Stimulated activated CD4-positive, alpha-beta T cell treated with anti-CD3 and anti-CD28 coated beads, Interleukin-1b, Interleukin-23, amount 100 ng/mL, for 24 hours (primary cell): ENCODE measurements at places on chromosomes 6 and 20.

- no peak for DNase-seq
Observed at GRCh38 chr20:59139998-59140397, 23.6 kb upstream of the ZNF831 start.

DNA sequence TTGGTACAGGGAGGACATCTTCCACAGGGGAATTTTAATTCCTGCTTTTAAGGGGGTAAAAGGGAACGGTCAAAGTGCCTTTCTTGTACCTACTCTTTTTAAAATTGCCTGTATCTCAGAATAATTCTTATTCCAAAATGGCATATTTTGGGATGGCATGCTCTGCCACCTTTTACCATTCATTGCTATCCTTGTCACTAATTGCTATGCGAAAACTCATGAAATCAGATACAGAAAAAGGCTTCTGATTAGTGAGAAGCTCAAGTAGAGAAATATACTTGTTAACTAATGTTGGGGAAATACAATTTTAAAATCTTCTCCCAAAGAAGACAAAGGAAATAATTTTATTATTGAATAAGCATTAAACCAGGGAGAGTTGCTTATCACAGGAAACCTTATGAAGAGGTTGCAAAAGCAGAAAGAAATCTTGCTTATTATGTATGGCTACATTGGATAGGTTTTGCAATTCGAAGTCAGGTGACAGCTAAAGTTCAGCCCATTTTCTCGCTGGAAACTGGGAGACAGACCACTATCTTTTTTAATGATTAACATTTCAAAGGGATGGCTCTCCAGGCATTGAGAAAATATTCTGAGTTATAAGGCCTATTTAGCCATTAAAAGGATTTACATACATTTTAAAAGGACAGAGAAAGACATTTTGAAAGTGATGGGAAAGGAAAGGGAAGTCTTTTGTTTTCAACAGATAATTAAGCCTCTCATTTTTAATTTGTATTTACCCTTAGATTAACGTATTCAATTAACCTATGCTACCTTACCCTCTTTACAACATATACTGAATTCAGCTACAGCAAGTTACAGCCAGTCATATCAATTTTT, 110.3 kb upstream of the PRSS16 start:
- no peak for DNase-seq

DNA sequence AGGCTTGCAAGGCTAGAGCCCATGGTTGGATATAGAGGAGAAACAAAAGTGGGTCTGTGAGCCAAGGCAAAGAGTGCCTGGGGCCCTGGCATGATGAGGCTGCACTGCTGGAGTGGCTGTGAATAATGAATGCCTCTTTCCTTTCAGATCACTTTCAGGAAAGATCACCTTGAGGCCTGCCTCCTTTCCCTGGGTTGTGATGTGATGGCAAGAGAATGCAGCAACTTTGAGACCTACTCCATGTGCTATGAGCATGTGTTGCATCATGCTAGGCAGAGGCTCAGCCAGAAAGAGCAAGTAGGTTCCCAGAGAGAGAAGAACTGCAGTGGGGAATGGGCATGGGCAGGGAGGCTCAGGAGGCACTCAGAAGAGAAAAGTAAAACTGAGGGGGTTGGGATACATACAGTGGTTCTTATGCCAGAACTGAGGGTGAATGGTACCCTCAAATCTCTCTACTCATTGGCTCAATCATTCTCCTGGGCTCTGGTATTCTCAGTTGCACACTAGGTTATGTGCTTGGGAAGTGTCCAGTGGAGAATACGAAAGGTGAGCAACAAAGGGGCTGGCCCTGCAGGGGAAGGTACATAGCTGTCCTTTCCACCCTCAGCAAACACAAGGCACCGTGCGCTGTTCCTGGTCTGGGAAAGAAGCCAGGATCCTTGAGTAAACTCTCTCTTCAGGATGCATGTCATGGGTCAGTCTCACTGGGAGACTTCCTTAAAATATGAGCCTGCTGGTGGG, 45.9 kb downstream of the CD164 start:
- no peak for DNase-seq

DNA sequence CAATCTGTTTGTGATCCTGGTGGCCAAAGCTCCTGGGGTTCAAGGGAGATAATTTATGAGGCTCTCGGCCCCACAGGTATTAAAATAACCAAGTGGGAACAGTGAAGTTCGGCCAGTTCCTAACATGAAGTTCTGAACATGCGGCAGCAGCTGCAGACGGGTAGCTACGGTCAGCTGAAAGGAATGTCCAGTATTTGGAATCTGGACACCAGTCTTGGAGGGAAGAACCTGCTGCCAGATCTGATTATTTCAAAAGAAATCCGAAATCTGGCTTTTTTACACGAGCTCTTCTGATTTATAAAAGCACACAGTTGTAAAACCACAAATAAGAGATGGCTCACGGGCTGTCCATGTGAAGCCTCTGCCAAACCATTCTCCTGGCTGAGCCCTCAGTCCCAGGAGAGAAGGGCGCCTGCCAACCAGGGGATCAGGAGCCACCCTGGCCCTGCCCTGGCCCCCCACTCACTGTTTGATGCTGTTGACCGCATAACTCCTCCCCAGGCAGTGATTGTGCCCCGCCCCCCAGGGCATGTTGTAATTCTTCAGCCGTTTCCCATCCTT, 28.2 kb upstream of the KCNB1 start:
- DNase-seq, result no peak

- no peak for DNase-seq
Observed at GRCh38 chr6:147802459-147802858, 294.0 kb downstream of the SAMD5 start.

DNA sequence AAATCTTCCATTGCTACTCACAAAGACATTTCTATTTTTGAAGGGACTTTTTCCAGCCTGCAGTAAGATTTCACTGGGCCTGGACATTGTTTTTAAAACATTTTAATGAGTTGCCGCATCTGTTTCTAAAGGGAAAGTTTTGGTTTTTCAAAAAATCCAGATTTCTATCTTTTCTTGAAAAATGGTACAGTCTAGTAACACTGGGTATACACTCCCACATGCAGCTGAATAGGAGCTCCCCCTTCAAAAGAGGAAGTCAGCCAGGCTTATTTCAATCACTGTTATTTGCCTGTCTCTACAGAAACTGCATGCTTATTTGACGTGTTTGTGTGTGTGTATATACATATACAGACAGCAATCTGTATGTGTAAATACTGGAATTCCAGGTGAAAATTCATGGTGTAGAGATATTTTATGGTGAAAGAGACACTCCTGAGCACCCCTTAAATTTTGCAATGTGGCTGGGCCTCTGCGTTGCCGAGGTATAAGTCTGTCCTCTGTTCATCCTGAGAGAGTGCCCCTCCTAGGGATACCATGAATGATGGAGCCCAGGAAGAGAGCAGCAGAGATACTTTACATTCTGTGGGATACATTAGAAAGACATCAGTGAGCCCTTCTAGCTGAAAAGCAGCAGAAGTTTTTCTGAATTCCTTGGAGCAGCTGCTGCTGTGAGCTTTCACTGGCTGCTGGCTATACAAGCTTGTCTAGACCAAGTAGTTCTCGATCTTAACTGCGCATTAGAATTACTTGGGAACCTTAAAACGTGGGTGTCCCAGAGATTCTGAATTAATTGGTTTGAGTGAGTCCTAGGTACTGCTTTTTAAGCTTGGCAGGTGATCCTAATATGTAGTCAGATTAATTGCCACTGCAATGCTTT, 12.0 kb upstream of the ABRACL start:
- DNase-seq, result no peak

DNA sequence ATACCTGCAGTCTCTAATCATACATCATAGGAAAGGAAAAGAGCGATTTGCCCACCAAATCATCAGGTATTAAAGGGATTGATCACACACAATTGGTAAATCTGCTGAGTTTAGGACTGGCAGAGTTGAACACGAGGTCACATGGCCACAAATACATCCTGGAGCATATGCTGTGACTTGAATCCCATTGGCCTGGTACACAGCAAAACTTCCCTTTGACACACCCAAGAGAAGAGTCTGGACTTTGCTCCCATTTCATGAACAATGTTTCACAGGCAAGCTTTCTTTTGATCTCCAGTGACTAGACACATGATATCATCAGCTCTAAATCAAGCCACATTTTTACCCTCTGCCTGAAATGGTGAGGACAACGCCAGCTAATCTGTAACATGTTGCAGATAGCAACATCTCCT, 117.9 kb downstream of the ISM1 start:
- no peak for DNase-seq

- DNase-seq, result no peak
Observed at GRCh38 chr6:46320505-46320904, 149.7 kb upstream of the ENPP5 start.
